Stimulated activated CD4-positive, alpha-beta T cell treated with anti-CD3 and anti-CD28 coated beads, Interleukin-4, amount 100 ng/mL, for 4 hours (primary cell): ENCODE measurements at places on chromosomes 4 and X.

DNA sequence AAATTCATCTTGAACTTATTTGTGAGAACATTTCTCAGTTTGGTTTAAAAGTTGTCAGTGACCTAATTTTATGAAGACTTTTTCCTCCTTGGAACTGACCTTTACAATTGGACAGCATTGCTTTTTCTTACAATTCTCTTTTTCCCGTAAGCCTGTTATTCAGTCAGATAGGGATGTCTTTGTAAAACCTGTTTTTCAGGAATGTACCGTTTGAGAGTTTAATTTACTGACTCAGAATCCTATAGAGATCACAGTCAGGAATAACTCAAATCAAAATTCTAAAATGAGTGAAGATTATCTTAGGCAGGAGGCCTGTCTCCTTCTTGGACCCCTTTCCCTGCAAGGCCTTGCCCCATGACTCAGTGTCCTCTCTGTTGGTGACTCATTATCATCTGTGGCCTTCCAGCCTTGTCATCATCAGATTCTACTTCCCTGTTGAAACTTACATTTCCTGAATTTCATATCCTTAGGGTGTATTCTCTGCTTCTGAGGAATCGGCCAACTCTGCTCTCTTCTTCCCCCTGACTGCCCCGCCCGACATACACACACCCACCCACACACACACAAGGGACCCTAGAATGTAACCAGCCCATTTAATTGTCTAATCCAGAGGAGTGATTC is 99.8 kb downstream of the ARHGAP10 start:
- no peak for DNase-seq

- DNase-seq = no peak
Measured at GRCh38 chr4:107988763-107989035, 990 bp upstream of the HADH start.

GRCh38 chr4:161178310-161178709 is 985.5 kb downstream of the FSTL5 start:
- no peak for DNase-seq

DNA sequence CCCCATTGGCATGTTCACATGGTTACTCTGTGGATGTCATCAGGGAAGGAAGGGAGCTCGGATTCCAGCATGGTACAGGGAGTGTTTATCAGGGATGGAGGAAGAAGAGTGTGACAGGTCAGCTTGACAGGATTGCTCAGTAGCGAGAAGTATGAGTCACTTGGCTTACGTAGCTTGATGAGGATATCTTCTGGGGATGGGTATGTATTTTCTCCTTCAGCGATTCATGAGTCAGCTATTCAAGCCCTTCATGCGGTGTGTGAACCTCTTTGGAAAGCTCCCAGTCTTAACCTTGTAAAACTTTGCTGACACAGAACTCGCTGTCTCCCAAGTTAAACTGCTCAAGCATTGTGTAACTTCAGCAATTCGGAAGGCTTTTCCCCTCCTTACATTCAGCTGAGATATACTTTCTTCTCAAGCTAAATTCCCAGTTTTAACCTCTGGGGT is 275.4 kb downstream of the ARHGAP10 start:
- no peak for DNase-seq

DNA sequence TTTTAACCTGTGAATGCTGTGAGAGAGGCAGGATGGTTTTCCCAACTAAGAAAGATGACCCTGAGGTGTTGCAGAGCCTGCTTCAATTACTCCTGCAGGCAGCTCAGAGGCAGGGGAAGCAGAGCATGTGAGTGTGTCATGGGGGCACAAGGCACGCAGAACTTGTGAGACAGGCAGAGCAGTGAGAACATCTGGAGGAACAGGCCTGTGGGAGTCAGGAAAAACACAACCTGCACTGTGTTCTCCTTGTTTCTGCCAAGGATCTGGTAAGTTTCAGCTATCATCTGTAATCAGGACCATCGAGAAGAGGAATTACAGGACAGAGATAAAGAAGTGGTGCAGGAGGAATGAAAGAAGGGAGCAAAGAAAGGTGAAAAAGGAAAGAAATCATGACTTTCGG is 741.8 kb upstream of the INTU start:
- no peak for DNase-seq

- DNase-seq = no peak
Measured at GRCh38 chr4:16229604-16230003, 3.3 kb upstream of the TAPT1 start.

DNA sequence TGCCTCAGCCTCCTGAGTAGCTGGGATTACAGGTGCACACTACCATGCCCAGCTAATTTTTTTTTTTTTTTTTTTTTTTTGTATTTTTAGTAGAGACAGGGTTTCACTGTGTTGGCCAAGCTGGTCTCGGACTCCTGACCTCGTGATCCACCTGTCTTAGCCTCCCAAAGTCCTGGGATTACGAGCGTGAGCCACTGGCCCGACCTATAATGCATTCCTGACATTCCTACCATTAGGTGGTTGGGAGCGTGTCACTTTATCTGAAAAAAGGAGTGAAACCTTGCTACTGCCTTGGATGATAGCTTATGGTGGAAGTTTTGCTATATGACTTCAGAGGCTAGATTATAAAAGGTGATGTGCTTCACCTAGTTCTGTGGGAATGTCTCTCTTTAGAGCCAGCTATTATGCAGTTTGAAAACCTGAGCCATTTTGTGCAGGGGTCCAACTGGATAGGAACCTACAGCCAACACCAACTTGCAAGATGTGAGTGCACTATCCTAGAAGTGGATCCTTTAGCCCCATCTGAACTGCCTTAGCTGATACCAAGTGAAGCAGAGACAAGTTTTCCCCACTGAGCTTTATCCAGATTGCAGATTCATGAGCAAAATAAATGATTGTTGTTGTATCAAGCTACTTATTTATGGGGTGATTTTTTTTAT is 29.8 kb upstream of the EMCN start:
- no peak for DNase-seq

GRCh38 chr4:42237010-42237409 is 84.6 kb upstream of the BEND4 start:
- no peak for DNase-seq

GRCh38 chrX:120419463-120419862 is 49.6 kb downstream of the LAMP2 start:
- DNase-seq = no peak

- no peak for DNase-seq
Measured at GRCh38 chrX:124407226-124407625, 60.9 kb downstream of the SH2D1A start.

- peak; percentile 27 for DNase-seq
Measured at GRCh38 chrX:153924149-153924861, 1.8 kb downstream of the ARHGAP4 start.

- DNase-seq = peak; percentile 70
Measured at GRCh38 chr4:122716825-122717448, 15.6 kb upstream of the BBS12 start.

GRCh38 chr4:138890891-138891570 is 124.5 kb upstream of the NOCT start:
- DNase-seq = no peak

- DNase-seq = no peak
Measured at GRCh38 chrX:10101269-10101668, 55.5 kb upstream of the CLCN4 start.

- no peak for DNase-seq
Measured at GRCh38 chr4:66636349-66636748, 909.0 kb downstream of the CENPC start.
